ENCODE measurements at places on chromosomes 4 and X.

GRCh38 chr4:5186271-5187064 lies 135.2 kb downstream of the STK32B start:
- no peak for DNase-seq

- no peak for DNase-seq
Observed at GRCh38 chr4:64489628-64490027, 80.4 kb upstream of the TECRL start.

GRCh38 chr4:153529646-153530045 lies 63.5 kb downstream of the TMEM131L start:
- no peak for DNase-seq

DNA sequence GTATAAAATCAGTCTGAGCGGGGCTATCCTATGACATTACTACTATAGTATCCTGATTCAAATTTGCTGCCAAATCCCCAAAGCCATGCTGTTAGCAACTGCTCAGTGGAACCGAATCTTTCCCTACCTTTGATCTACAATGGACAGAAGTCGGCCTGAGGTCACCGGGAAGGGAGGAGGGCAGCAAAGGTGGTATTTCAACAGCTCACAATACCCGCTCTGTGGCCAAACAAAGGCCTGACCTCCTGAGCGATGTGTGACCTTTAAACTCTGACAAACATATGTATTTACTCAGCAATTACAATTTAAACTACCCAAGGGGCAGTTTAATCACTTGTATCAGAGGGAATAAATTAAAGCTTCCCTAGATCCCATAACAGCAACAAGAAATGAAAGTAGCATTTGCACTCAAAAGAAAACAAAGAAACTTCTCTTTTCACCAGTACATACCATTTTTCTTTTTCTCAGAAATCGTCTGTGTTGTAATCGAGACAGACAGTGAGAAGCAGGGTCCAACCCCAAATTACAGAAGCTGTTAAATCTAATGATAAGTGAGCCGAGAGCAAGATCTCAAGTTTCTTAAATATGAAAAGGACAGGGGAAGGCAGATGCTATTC lies 11.6 kb upstream of the TMEM128 start:
- DNase-seq, result no peak

DNA sequence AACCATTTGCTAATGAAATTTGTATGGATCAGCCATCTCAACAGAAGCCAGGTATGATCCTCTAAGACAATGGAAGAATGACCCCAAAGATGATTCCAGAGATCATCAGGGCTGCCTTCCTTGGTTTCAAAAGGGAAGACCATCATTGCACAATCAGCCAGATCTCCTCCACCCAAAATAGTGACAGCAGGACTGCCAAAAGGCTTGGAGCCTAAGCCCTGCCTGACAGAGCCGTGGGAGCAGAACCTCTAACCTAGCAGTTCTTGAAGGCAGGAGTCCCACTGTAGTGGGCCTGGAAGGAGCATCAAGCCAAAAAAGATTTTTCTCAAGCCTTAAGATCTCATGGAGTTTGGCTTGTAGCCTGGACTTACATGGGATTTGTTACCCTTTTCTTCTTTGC lies 226.0 kb downstream of the RASL11B start:
- DNase-seq, result no peak

Measured in activated CD4-positive, CD25-positive, alpha-beta regulatory T cell (primary cell).